CD8-positive, alpha-beta memory T cell (primary cell): ENCODE measurements at places on chromosomes 12 and 14. TPM values are rescaled to one million over a fixed set of nuclear protein-coding genes. Genes with fewer than 3 reads are reported as not detected.

The KCNA5 gene
- not detected for total RNA-seq

The CDKN3 gene
- 33.8 TPM for total RNA-seq

The DCN gene
- total RNA-seq = not detected

The SERPINA1 gene
- total RNA-seq = 0.40 TPM

The FOXG1 gene
- total RNA-seq = not detected

The SIRT4 gene
- 1.9 TPM for total RNA-seq

The PLEKHG7 gene
- total RNA-seq = not detected

The OR4E2 gene
- total RNA-seq = not detected

The INSM2 gene
- total RNA-seq = 0.07 TPM

The KLHL33 gene
- total RNA-seq = 0.09 TPM
